ENCODE measurements at places on chromosomes 6 and 20.

- no peak for DNase-seq
Measured at GRCh38 chr6:48560408-48560807, 449.4 kb upstream of the PTCHD4 start.

DNA sequence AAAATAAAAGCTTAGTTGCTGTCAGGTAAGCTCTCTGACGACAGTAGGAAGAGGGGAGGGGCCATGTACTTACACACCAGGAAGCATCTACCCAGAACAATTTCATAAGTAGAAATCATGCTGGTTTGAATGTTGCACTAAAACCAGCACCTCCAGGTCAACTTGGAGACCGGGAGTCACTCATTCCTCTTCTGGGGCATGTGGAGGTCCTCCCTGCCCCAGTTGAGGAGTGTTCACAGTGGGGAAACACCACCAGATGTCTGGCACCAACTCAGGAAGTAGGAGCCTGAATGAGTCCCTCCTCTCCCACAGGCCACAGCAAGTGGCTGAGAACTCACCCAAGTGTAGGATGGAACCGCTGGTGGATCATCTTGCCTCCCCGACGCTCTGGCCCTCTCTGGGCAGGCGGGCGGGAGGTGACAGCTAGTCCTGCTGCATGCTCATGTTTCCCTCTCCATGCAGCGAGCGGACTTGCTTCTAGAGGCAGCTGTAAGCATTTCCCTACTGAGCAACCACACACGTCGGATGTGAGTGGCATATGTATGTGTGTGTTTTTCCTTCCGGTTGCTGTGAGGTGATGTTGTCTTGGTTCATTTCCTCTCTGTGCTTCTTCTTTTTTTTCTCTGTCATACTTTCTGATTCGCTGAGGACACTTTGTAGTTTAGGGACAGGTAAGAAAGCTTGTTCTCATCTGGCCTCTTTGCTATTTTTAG is 149.5 kb upstream of the NEDD9 start:
- DNase-seq, result peak; percentile 73

DNA sequence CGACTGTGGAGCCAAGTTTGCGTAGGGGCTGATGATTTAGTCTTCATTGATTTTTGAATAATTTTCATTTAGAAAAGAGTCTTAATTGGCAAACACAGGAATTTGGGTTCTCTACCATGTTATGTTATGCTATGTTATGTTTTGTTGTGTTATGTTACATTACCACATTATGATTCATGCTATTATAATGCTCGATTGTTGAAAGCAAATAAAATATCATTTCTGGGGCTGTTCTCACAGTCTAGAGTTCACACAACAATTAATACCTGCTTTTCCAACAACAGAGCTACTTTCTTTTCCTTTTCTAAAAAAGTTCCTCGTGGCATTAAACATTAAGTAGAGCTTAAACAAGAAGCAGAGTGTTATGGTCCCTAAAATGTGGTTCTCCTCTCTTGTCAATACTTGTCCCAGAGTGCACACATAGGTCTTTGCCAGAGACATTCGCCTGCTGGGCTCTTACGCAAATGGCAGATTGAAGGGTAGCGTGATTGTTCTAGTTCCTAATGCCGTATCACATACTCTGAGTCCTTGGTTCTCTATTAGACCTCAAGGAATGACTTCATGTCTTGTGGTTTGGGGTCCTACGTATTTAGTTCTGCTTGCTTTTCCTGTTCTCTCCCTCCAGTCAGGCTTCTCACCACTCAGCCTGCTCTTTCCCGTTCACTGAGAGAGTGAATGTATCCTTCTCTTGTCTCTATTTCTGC is 370.3 kb downstream of the CD109 start:
- peak; percentile 2 for DNase-seq

DNA sequence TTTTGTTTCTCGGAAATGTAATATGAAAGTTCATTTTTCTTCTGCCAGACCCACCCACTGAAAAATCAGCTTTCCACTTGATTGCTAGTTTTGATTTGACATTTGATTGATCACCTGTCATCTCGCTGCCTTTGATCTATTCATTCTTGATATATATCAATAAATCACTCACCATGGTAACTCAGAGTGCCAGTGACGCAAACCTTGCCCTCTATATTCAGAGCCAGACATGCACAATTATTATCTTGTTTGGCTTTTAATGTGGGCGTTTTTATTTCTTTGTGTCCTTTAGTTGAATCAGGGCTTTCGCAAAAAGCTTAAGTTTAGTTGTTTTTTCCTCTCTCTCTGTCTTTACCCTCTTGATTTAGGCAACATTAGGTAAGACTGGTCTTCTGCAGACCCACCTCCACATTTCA is 2.0 kb downstream of the TSHZ2 start:
- DNase-seq, result no peak

- no peak for DNase-seq
Measured at GRCh38 chr6:33628401-33628964, 7.4 kb downstream of the ITPR3 start.

Data from suppressor macrophage treated with lipopolysaccharide for 4 hours (primary cell).